ENCODE measurements at places on chromosomes 7 and 10. TPM values are rescaled to one million over a fixed set of nuclear protein-coding genes. Genes with fewer than 3 reads are reported as not detected.
A peak's percentile ranks its signal among the peaks of the same experiment; 100 is the strongest.

GRCh38 chr7:133691727-133692610, 435.2 kb upstream of the LRGUK start:
- no peak for DNase-seq

GRCh38 chr10:61478621-61479312, 25.6 kb upstream of the TMEM26 start:
- DNase-seq, result no peak

DNA sequence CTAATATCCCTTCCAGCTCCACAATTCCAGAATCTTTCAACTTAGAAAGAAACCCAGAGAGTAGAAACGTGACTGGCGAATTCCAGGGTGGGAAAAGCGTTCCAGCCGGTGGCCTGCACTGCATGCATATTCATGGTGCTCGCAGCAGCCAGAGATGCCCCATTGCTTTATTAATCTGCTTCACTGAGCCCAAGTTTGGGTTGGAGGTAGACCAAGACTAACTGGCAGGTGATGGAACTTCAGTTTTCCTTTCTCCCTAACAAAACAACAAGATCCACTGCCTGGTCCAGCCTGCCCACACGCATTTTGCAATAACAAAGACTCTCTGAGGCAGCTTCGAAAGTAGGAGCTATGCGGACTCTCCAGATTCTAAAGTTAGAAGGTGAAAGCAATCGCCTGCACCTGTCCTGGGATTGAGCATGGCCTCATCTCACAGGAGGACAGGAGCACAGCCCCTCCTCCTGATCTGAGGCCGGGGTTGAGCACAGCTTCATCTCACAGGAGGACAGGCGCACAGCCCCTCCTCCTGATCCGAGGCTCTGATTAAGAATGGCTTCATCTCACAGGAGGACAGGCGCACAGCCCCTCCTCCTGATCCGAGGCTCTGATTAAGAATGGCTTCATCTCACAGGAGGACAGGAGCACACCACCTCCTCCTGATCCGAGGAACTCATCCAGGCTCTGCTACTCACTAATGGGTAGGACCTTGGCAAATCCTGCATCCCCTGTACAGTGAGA, 127.8 kb upstream of the LANCL2 start:
- no peak for DNase-seq

DNA sequence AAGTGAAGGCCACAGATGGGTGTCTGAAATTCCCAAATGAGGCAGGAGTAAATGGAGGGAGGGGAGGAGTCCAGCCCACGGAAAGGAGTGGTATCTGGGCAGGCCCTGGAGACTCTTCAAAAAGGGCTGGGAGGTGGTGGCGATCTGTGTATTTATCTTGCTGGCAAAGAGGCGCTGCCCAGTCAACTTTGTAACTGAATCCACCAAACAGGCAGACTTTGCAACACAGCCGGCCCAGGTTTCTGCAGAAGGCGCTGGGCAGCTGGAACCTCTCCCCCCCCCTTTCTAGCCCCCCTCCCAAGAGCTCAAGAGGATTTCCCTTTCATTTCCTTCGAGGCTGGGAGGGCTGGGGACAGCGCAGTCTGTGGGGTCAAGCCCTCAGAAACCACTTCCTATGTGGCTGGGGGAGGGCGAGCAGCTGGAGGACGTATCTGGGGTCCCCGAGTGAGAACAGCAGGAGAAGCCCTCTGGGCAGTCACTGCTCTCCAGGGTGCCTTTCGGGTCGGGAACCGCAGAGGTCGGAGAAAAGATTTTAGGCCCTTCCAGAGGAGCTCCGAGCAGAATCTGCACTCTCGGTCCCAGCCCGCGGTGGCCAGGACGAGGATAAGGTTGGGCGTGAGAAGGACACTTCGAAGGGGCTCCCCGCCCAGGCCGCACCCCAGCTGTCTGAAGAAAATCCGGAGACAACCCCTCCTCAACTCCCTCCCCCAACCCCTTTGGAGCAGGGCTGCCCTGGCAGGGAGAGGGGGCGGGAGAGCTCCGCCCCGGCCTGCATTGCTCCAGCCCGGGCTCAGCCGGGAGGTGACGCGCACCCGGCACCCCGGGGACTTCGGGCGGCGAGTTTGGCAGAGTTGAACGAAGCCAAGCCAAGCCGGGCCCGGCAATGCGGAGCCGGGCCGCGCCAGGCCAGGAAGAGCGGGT, 965 bp downstream of the ZCCHC24 start:
- peak; percentile 24 for DNase-seq

DNA sequence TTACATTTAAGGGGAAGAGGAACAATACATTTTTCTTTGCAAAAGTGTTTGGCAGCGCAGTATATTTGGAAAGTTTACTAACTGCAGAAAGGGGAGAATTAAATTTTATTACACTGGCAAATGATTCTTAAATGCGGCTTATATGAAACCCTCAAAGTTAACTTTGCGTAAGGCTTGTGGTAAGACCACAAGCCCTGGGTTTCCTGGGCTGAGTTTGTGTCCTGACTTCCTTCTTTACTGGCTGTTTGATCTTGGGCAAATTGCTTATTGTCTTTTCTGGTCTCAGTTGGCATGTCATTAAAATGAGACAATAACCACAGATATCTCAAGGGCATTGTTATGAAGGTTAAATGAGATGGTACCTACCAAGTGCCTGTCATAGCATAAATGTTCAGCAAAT, 106.8 kb downstream of the GLRX3 start:
- DNase-seq, result no peak

GRCh38 chr7:36265680-36266079, 112.6 kb downstream of the EEPD1 start:
- DNase-seq, result no peak

DNA sequence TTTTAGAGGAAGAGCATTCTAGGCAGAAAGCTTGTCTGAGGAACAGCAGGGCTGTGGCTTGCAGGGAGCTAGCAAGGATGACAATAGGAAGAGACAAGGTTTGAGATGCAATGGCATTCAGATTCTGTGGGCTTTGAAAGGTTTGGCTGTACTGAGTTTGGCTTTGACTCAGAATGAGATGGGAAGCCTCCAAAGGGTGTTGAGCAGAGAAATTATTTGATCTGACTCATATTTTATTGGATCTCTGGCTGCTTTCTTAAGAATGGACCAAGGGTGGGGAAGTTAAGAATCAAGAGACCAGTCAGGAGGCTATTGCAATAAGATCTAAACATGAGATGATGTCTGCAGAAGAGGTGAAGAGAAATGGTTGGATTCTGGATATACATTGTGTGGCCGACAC, 273.2 kb downstream of the CDK14 start:
- no peak for DNase-seq

IFT22 gene
- total RNA-seq, result 54.3 TPM

CLIP2 gene
- 24.0 TPM for total RNA-seq
